ENCODE measurements at places on chromosomes 6 and 20.

DNA sequence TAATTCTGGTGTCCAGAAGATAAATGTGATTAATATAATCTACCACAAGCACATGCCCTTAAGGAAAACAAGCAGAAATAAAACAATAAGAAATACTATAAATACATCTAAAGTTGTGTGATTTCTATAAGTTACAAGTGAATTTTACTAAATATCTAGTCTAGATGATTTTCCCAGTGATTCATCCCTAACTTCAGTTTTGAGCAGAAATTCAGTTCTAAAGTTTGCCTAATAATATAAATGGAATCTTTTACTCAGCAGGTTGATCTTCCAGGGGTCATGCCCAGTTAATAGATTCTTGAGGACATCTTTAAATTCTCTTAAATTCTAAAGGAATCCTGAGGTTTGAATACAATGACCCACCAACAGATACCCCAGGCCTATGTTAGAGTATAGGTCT lies 37.3 kb downstream of the PDE7B start:
- no peak for DNase-seq

GRCh38 chr6:2186516-2186915 lies 58.9 kb downstream of the GMDS start:
- DNase-seq: no peak

- no peak for DNase-seq
Measured at GRCh38 chr6:163284151-163284550, 130.4 kb upstream of the QKI start.

DNA sequence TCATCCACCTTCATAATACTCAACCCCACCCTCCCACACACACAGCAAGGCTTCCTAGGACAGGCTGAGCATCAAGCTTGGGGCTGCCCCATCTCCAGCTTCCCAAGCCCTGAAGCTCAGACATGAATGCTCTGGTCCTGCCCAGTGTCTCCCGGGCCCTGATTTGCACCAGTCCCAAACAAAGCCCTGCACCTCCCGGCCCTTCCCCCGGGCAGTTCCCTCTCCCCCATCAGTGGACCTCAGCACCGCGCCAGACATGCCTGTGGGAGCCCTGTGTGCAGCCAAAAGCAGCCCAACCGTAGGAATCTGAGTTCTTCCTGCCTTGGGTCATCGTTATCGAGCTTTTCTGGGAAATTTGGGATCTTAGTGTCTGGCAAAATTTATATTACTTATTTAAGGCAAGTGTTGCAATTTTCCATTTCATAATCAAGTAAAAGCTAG lies 63.5 kb downstream of the THBS2 start:
- no peak for DNase-seq

GRCh38 chr6:14995966-14996602 lies 249.8 kb upstream of the JARID2 start:
- DNase-seq: no peak

- DNase-seq: no peak
Measured at GRCh38 chr20:62111148-62111547, 11.1 kb upstream of the LSM14B start.

GRCh38 chr6:2865694-2866151 lies 24.1 kb upstream of the SERPINB1 start:
- no peak for DNase-seq

GRCh38 chr6:32945108-32945760 lies 4.4 kb upstream of the HLA-DMB start:
- no peak for DNase-seq

DNA sequence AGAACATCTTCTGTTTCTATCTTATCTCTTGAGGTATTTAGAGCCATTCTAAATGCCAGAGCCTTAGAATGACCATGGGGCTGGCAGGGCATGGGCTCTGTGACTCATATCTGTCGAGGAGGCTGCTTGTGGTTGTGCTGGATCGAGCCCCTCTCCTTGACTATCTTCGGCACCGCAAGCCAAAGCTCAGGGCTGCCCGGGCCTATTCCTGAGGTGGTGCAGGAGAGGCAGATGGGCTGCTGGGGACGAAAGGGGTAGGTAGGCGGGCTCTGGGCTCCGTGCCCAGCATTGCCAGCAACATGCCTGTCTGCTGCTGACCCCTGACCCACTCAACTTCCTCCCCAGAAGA lies 89.9 kb downstream of the NOL4L start:
- DNase-seq: no peak

Measured in fibroblast of the conjunctiva (primary cell).